ENCODE measurements at places on chromosomes 2 and 18. TPM values are rescaled to one million over a fixed set of nuclear protein-coding genes. Genes with fewer than 3 reads are reported as not detected.

DNA sequence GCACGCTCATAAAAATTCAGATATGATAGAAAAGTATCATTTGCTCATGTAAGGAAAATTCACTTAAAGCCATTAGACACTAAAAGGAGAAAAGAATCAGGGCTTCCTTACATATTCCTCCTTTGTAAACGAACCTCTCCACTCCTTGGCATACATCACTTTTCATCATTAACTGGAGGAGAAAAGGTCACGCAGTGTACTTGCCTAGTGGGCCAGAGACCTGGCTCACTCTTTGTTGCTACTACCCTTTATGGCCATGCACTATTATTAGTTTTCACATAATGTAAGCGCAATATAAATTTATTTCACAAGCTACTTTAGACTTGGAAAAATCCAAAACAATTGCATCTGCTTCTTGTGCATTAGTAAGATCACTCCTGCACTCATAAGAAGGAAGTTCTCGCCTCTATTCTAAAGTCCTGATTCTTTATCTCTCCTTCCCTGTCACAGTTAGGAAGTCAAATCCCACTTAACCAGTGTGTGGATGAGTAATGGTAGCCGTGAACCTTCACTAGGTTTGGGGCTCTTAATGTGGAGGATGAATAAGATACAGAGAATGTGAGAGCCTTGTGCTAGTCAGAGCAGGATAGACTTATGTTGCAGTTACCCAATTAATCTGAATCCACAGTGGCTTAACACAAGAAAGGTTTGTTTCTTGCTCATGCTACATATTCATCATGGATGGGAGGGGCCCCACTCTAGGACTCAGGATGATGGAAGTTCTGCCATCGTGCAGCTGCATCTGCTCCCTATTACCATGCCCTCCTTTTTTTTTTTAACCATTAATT, 115.0 kb upstream of the GLS start:
- peak; percentile 39 for DNase-seq

DNA sequence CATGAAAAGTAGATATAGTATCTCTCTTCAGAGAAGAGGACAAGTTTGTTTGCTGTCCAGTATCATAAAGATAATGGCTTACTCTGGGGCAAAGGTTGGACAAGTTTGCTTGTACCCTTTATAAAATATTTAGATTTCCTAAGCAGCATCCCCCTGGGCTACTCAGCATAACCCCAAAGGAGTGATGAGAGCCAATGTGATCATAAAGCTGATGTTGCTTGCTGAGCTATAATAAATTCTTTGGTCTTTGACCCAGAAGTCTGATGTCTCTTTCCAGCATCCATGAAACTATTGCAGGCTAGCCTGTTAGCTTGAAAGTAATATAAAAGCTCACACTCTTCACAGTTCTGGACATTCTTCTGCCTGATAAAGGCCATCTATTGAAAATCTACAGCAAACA, 138.3 kb upstream of the STON1 start:
- DNase-seq = no peak

- DNase-seq = peak; percentile 44
Measured at GRCh38 chr2:160010361-160011145, 51.9 kb downstream of the PLA2R1 start.

DNA sequence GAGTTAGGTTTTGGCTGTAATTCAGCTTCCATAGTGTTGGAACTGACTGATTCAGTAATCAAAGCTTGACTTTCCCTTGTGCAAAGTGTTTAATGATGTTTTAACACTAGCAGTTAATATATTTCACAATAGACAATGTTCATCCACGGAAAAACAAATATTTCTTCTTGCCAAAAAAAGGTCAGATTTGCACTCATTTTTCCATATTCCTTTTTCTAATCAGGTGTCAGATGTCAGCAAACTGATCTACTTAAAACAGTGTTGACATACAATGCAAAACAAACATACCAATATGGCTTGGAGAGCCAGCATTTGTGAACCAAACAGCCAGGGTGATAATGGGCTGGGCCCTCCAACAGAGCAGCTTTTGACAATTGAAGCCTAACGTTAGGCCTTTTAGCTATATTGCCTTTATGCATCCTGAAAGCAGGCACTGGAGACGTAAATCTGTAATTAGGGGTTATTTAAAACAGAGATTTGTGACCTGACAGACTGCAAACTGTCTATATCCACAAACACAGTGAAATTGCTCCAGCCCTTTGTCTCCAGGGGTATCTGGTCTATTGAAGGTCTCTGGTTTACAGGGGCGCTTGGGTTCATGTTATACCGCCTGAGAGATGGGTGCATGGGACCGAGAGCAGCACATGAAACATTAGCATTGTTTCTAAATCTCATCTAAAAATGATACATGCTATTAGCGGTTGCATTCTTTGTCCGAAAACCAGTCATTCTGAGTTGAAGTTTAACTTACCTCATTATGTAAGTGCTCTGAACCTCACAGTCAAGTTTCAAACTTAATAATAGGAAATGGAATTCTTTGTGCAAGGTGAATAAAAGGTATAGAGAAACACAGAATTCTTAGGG, 7.1 kb upstream of the CDCA7 start:
- DNase-seq = no peak

DNA sequence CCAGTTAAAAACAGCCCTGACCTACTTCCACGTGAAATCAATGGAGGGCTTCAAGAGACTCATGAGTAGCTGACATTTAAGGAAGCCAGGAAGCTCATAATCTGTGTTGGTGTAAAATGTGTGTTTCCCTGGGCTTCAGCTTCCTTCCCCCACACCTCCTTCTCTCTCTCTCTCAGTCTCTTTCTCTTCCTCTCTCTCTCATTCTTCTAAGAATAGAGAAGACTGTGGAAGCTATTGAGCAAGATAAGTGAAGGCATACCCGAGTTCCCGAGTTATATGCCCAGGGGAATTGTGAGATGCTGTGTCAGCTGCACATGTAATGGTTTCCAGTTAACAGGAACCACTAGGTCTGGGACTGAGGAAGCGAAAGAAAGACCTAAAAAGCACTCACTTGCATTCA, 199.4 kb downstream of the NYAP2 start:
- DNase-seq = no peak

- no peak for DNase-seq
Measured at GRCh38 chr18:61699397-61700110, 193.3 kb downstream of the RNF152 start.

DNA sequence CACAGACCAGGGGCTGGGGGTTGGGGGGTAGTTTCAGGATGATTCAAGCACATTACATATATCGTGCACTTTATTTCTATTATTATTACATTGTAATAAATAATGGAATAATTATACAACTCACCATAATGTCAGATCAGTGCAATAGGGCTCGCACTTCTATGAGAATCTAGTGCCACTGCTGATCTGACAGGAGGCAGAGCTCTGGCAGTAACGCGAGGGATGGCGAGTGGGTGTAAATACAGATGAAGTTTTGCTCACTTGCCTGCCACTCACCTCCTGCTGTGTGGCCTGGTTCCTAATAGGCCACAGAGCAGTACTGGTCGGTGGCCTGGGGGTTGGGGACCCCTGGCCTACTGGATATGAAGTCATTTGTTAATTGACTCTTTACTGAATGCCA, 190.5 kb downstream of the CLIP4 start:
- no peak for DNase-seq

- DNase-seq = no peak
Measured at GRCh38 chr2:187296869-187297268, 151.2 kb downstream of the CALCRL start.

DNA sequence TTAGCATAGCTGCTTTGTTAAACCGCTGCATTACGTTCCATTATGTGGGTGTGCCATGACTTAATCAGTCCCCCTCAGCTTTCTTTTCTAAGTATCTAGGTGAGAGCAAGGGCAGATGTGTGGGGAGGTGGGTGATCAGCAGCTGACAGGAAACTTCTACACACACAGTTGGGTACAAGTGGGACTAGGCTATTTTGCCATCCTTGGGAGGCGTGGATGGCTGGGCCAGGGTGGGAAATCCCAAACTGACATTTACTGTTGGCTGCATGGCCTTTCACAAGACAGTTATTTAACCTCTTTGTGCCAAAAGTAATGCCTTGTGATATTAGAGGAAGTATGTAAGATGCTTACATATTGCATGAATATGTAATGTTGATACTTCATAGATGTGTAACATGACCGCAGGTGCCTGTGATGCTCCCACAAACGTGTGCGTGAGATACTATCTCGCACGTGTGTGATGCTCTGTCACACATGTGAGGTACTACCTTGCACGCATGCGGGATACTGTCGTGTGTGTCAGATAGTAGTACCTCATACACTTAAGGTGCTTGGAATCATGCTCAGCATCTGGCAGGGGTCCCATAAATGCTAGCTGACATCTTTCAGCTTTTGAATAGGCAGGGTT, 314.5 kb downstream of the PRKCE start:
- no peak for DNase-seq

DNA sequence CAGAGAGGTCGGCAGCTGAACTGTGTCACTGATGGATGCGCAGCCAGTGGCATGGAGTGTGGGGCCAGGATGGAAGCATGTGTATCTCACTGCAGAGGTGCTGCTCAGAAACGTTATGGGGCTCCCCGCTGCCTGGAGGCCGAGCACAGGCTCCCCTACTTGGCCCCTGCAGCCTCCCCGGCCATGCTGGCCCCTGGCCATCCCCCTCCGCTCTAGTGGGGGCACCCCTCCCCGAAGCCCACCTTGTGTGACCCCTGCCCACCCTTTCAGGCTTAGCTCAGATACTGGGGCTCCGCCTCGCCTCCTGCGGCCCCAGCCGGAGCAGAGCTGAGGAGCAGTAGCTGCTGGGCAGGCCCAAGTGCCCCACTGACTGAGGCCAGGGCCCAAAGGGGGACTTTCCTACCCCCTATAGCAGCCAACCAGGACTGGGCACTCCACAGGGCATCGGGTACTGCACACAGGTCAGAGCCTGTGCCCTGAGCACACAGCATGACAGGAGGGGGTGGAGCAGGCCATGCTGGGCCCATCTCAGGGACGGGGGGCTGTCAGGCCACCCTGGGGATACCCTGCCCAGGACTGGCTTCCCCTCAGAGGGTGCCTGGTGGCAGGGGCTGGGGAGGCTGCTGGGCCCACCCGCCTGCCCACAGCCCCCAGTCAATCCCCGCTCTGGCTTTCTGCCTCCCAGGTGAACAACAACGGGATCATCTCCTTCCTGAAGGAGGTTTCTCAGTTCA, 31.3 kb downstream of the SNED1 start:
- DNase-seq = no peak

DNA sequence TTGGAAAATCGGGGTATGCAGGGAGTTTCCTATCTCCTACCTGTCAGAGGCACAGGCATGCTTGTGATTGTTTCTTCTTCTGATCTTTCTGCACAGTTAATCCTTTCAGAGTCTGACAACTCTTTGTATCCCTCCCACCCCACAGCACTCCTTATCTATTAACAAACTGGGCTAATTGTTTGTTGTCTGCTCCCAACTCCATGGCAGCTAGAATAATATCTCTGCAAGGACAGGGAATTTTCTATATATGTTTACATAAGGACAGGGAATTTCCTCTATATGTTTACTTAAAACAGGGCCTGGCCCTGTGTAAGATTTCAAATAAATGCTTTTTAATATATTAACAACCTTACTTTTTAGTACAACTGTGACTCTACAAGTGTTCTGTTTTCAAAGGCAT, 36.0 kb upstream of the VRK2 start:
- DNase-seq = no peak

DNA sequence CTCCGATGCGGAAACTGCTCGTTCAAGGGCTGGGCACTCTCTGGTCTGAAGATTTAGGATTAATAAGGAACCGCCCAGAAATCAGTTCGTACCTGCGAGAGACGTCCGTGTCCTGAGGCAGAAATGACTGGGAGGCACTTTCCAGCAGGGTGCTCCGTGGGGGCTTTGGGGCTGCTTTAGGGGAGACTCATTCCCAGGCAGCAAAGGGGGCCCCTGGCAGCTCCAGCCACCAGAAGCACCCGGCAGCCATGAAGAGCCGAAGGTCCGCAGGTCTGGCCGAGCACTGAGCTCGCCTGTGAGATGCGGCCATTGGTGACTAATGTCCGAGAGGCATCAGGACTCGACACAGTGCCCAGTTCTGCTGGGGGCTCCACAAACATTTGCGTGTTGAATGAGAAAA, 20.9 kb downstream of the KCNG2 start:
- no peak for DNase-seq

DNA sequence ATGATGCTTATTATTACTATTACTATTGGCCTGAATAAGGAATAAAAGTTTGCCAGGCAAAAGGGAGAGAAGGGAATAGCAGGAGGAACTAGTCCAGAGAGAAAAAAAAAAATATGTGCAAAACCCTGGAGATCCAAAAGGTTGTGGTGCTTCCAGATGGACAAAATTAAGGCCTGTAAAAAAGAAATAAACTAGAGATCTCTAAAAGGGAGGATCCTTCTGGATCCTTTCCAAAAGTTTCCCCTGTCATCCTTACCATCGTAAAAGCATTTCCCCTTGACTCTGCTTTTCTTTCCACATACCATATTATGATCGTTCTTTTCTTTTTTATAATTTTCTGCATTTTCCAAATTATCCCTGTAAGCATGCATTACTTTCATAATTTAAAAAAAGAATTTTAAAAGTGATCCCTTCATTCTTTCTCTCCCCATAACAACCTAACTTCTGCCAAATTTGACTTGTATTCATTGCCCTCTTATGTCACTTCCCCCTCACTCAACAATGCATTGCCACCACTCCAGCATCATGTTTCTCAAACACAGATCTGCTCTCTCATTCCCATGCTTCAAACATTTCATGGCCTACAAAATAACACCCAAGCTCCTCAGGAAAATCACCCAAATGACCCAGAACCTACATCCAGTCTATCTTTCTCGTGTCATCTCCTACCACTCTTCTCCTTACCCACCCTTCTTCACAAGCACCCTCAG, 40.3 kb downstream of the RBMS1 start:
- no peak for DNase-seq

DNA sequence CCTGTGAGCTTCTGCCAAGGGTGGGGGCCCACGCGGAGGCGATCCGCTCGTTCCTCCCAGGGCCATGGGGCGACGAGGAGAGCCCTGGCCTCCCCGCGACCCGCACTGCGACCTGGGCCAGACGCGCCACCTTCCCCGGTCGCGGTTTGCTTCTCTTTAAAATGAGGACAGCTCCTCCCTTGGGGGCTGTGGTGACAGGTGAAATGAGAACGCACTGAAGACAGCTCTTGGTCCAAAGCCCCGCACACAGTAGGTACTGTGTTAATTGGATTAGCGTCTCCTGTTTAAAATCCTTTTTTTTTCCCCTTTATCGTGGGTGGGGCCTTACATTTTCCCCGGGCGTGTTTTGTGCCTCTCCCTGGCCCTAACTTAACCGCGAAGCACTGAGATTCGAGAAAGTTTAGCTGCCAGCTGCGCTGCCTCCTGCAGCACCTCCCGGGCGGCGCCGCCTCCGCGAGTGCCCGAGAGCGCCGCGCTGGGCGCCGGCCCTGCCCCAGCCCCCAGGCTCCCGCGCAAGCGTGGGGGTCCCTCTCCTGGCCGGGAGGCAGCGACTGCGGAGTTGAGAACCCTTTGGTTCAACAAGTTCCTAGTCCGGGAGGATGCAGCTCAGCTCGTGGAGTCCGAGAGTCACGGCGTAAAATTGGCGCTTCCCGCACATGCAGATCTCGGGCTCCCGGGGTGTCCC, 1.1 kb downstream of the HPCAL1 start:
- peak; percentile 84 for DNase-seq

- DNase-seq = no peak
Measured at GRCh38 chr2:45826884-45827635, 175.6 kb downstream of the PRKCE start.

- DNase-seq = no peak
Measured at GRCh38 chr2:63257473-63257872, 206.8 kb downstream of the OTX1 start.

The KCNE4 gene
- 0.19 TPM for polyA plus RNA-seq

The CPLX4 gene
- polyA plus RNA-seq = not detected

The SRD5A2 gene
- polyA plus RNA-seq = not detected

The AGXT gene
- not detected for polyA plus RNA-seq

The RESP18 gene
- not detected for polyA plus RNA-seq

The DNAJC5G gene
- not detected for polyA plus RNA-seq

The FARSB gene
- 19.1 TPM for polyA plus RNA-seq

The AGAP1 gene
- 9.4 TPM for polyA plus RNA-seq

The REG1A gene
- polyA plus RNA-seq = not detected

The COL6A3 gene
- 18.5 TPM for polyA plus RNA-seq
